ENCODE measurements at places on chromosomes 6 and 20.

DNA sequence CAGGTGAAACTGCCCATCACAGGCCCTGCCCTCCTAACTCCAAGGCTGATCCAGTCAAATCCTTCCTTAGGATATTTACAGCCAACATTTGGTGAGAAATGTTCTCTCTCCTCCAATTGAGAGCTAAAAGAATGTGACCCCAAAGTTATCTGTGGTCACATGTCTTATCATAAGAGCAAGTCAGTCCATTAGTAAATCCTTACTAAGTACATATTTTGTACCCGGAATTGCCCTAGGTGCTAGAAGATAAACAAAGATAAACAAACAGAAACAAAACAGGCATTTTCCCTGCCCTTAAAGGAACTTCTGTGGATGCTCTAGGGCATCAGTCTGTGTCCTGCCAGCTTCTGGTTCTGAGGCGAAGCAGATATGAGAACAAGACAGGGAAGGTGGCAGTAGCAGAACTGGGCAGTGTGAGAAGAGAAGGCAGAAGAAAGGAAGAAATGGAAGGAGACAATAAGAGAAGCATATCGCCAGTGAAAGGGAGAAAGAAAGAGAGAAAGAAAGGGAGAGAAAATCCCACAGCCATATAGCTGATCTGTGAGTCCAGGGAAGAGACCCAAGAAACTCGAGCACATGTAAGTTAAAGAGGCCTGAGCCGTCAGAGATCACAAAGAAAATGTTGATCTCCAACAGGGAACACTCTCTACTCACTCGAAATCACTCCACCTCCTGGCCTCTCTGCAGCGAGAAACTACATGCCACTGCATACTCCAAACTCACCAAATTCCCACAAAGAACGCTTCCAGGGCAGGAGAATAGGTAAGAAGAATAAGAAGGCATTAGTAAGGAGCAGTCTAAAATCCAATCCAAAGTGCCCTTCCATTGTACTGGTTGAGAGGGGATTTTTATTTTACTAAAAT lies 41.7 kb downstream of the CDK5RAP1 start:
- no peak for DNase-seq

GRCh38 chr6:44036196-44036595 lies 91.1 kb downstream of the MRPL14 start:
- peak; percentile 45 for DNase-seq

DNA sequence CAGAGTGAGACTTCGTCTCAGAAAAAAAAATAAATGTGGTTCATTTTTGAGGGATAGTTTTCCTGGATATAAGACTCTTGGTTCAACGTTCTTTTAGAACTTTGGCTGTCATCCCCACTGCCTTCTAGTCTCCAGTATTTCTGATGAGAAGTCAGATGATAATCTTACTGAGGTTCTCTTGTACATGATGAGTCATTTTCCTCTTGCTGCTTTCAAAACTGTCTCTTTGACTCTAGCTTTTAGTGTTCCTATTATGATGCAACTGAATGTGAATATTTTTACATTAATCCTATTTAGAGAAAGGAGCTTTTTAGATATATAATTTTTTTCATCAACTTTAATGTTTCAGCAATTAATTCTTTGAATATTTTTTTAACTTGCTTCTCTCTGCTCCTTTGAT lies 46.0 kb upstream of the OR14J1 start:
- DNase-seq: no peak

- no peak for DNase-seq
Observed at GRCh38 chr6:49454787-49455709, 8.0 kb downstream of the MMUT start.

DNA sequence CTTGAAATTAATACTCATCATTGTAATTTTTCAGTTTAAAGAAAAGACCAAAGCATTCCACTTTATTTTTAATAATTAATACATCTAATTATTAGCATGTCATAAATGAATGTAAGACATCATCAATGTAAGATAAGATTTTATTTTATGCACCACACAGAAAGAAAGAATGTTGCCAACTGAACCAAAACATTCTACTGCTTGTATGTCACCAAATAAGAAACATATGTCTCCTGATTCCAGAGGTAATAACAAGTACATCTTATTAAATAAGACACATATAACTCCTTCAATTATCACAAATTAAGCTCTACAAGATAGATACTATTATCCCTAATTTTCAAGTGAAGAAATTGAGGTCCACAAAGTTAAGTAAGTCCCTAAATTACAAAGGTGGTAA lies 189.5 kb downstream of the GMDS start:
- no peak for DNase-seq

Measured in mammary epithelial cell (primary cell).